ENCODE measurements at places on chromosomes 4 and X. TPM values are rescaled to one million over a fixed set of nuclear protein-coding genes. Genes with fewer than 3 reads are reported as not detected.
A peak's percentile ranks its signal among the peaks of the same experiment; 100 is the strongest.

DNA sequence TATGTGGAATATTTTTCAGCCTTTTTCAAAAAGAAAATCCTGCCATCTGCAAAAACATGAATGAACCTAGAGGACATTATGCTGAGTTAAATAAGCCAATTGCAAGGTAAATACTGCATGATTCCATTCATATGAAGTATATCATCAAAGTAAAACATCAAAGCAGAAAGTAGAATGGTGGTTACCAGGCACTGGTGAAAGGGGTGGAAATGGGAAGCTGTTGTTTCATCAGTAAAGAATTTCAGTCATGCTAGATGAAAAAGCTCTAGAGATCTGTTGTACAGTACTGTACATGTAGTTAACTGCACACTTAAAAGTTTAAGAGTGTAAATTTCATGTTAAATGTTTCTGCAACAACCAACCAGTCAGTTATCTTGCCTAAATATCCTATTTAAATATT lies 196.8 kb upstream of the ADGRL3 start:
- no peak for DNase-seq

The CFAP47 gene
- not detected for total RNA-seq

The BBS12 gene
- total RNA-seq = 10.2 TPM

- no peak for DNase-seq
Observed at GRCh38 chr4:145840162-145840768, 98.4 kb downstream of the ZNF827 start.

- DNase-seq = no peak
Observed at GRCh38 chr4:11614426-11614825, 185.7 kb upstream of the HS3ST1 start.

GRCh38 chr4:11263208-11263607 lies 165.5 kb downstream of the HS3ST1 start:
- no peak for DNase-seq

- DNase-seq = no peak
Observed at GRCh38 chrX:13087322-13088155, 43.1 kb upstream of the FAM9C start.

DNA sequence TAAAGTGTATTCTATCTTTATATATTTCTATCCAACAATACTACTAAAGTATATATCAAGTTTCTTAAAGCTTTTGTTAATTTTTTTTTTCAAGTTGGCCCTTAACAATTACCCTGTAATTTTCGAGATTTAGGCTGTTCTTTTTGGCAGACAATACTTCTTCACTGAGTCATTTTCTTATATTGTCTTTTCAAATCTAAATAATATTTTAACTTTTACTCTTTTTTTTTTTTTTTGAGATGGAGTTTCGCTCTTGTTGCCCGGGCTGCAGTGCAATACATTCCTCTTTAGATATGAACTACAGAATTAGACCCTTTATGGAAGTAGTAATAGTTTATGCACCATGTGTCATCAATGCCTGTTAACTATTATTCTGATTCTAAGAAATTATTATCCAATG lies 120.7 kb downstream of the GLRA3 start:
- DNase-seq = no peak

GRCh38 chr4:99136329-99136728 lies 7.8 kb downstream of the ADH4 start:
- no peak for DNase-seq

GRCh38 chr4:126850286-126850685 lies 782.5 kb upstream of the INTU start:
- DNase-seq = no peak

DNA sequence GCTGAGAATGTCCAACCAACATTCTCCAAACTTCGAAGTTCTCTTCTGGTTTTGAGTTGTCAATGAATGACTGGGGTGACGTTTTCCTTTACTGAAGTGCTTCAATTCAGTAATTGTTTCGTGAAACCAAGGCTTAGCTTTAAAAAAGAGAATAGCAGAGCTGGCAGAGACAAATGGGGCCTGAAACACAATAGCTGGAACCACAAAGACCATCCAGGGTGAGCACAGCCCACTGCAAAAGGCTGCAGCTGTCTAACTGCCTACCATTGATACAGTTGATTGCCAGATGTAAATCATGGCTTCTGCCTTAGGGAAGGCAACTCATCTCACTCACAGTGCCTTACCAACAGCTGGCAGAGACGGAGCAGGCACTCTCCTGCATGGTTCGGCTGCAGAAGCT lies 78.7 kb upstream of the ZNF518B start:
- no peak for DNase-seq

DNA sequence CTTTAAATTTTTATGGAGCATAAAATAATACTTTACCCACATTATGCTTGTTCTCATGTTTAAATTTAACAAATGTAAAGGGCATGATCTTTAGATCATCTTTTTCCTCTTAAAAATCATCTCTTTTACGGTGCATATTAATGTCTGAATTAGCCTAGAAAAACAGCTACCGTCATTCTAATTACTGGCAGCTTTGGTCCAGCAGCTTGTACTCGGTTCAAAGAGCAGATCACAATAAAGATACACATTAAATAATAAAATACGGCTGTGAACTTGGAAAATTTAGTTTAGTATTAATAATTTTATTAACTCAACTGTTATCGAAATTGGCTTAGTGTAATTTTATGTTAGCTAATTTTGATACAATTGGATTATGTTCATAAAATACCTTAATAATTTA lies 19.1 kb downstream of the CCSER1 start:
- no peak for DNase-seq

The ANOS1 gene
- total RNA-seq = 3.6 TPM

The RBM46 gene
- total RNA-seq = not detected

GRCh38 chrX:47844117-47844516 lies 7.4 kb downstream of the ZNF81 start:
- no peak for DNase-seq

GRCh38 chrX:52865343-52865998 lies 2.4 kb downstream of the XAGE3 start:
- DNase-seq = no peak

The TRIM2 gene
- total RNA-seq = 17.7 TPM

DNA sequence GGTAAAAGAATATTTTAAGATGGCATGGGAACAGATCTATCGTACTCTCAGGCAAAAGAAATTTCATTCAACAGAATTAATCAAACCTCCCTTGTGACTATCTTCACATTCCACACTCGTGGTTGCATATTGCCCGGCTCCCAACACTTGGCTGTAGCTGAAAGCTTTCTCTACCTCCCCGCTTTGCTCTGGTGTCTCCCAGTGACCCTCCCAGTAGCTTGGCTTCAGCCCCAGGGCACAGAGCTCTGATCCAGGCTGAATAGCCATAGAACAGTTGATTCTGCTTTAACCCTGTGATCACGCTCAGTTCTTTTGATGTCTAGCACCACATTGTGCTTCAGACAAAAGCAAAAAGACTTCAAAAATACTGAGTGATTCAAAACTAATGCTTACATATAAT lies 24.6 kb downstream of the SLC7A11 start:
- no peak for DNase-seq

DNA sequence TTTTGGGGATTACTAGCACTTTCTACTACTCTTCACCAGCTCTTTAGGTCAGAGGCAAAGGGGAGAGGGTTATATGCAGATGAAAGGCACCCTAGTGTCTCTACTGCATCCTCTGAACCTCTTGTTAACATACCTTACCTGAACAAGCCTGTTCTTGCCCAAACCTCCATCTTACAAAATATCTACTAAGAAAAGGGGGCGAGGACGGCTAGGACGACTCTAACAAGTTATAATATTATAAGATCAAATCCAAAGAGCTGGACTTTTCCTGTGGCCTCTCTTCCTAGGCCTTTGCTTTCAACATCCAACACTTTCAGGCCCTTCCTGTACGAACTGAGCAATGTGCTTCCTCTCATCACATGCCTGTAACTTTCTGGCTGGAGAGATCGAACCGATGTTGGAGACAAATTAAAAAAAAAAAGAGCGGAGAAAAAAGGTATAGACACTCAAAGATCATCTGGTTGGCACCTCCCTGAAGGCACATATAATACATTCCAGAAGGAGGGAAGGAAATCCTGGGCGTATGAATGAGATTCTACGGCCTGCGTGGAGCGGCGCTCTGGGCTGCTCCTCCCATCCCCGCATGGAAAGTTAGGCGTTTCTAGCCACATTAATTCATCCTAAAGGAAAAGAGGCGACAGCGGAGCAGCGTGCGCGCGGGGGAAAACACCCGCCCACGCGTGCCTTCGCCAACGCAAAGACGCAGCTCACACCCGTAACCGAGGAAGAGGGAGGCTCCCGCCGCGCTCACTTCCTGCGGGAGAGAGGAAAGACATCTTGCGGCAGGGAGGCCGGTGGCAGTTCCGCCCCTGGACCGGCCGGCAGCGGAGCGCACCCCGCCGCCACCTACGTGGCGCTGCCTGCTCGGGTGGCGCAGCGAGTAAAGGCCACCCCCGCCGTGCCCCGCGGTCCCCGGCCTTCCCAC lies 808 bp downstream of the PRDM5 start:
- DNase-seq = peak; percentile 77

DNA sequence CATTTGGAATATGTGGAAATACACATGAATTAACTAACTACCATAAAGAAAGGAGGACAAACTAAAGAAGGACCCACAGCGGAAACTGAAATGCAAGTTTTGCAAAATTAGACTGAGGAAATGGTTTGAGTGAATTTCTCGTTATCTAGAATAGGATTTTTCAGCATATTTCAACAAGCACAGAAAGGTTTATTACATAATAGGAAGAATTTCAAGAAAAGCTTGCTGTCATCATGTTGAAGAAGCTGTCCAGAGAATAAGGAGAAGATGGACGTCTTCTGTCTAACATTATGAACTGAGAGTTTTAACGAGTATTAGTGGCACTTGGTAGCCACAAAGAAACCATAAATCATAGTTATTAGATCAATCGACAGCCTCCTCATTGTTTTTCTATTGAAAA lies 45.0 kb downstream of the TEC start:
- no peak for DNase-seq

The ANKRD17 gene
- total RNA-seq = 47.1 TPM

DNA sequence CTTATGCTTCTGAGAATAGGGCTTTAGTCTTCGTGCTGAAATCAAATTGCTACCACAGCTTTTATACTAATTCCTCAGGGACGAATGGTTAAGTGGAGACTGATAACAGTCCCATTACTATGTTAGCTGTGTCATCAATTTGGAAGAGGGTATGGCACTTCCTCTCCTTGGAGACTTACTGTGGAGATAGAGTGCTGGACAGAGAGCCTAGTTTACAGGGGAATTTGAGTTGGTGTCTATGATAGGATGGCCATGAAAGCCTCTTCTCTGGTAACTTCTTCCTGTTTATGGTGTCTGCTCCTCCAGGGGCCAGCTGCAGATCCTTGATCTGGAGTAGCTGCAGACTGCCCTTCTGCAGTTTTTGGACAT lies 167.7 kb downstream of the ZNF518B start:
- no peak for DNase-seq

The COQ2 gene
- total RNA-seq = 15.1 TPM

All from right atrium auricular region (tissue), 2 donors.